ENCODE measurements at places on chromosomes 7 and 10.

DNA sequence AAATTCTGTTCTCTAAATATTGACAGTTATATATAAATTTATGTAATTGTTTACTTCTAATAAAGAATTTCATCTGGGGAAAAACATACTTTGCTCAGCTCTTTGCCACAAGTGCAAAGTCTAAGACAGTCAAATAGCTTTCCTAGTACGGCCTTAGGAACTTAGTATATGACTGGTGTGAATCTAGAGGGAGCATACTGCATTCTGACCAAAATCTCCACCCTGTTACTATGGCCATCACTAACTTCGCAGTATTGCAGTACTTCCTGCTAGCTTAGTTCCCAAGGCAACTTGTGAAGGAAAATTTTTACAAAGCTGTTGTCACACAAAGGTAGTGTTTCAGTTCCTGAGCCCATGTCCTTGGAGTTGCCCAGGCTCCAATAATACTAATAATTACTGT is 181.5 kb downstream of the CFTR start:
- no peak for DNase-seq

DNA sequence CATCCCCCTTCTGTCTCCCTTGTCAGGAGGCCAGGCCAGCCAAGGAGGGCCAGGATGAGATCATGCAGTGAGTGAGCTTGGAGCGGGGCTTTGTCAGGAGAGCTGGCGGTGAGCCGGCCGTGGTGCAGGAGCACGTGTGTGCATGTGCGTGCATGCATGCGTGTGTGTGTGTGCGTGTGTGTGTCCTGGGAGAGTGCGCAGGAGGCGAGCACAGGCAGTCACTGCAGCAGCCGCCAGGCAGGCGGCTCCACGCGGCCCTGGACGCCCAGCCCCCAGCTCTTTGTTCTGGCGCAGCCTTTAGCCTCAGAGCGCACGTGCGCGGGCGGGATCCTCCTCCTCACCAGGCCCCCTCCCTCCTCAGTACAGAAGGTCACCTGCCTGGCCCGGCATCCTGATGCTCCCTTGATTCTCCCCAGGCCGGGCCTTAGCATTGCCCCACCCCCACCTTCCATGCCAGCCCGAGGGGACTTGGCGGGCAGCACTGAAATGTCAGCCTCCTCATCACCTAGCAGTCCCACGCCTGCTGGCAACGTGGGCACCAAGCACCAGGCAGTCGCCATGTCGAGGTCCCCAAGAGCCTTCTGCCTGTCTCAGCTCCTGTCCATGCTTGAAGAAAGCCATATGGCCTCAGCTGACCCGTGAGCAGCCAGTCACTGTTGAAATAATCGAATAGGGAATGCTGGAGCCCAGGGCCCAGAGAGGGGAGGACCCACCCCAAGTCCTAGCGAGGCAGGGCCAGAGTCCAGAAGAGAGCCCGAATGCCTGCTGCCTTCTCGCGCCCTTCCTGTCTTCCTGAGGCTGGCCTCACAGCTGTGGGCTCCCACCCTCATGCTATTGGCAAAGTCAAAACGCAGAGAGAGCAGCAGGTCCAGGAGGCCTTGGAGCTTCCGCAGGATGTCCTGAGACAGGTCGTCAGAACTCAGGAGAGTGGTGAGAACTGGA is 125.9 kb upstream of the PPIF start:
- DNase-seq = no peak

DNA sequence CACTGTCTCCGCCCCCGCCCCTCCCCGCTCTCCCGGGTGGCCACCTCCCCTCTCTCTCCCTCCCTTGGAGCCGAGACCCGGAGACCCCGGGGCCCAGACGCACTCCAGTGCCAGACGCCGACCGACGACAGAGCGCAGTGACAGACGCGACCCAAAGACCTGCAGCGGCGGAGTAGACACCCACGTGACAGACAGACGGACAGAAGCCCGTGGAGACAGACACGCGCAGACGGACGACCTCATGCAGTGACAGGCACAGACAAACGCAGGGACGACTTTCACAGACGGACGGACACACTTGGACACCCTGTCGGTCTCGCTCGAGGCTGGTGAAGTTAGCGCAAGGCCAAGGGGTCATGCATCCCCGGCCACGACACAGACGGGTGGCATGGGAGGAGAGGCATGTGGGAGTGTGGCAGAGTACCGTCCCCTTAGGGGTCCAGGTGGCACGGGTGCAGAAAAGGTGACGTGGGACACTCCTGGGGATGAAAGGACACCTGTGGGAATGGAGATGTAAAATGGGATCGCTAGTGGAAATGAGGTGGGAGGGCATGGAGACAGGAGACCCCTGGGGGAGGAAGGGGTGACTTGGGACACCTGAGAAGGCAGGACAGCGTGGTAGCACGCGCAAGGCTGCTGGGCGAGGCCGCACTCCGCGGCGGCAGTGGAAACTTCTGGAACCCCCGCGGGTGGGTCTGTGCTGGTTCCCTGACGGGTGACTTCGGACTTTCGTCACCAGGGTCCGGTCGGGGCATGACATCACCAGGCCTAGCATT is 456 bp upstream of the ACHE start:
- DNase-seq = no peak

- no peak for DNase-seq
Observed at GRCh38 chr7:26372704-26373103, 81.0 kb downstream of the SNX10 start.

DNA sequence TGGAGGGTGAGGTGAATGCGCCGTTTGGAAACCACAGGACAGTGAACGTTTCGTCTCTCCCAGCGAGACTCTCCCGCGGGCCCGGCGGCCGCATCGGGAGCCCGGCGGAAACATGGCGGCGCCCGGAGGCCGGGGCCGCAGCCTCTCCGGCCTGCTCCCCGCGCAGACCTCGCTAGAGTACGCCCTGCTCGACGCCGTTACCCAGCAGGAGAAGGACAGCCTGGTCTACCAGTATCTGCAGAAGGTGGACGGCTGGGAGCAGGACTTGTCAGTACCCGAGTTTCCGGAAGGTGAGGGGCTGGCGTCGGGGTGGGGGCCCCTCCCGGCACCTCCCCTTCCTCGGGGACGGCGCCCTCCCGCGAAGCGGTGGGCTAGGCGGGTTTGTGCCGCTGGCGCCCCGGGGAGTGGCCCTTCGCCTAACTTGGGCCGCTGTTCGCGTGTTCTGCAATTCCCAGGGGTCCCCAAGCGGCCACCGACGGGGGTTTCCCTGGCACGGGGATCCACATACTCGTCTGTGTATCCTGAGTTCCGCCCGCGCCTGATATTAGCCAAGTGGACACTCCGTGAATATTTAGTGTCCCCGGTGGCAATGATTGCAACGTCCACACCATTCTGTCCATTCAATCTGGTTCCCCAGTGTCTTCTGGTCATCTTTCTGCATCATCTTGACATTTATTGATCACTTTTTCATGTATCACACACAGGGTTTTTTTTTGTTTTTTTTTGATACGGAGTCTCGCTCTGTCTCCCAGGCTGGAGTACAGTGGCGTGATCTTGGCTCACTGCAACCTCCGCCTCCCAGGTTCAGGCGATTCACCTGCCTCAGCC is 514 bp downstream of the NHLRC2 start:
- peak; percentile 49 for DNase-seq

GRCh38 chr10:934746-935406 is 3.4 kb upstream of the LARP4B start:
- DNase-seq = no peak

GRCh38 chr10:95406651-95407280 is 116.0 kb upstream of the PDLIM1 start:
- no peak for DNase-seq

GRCh38 chr7:150451833-150452461 is 1.5 kb downstream of the GIMAP8 start:
- DNase-seq = no peak

GRCh38 chr7:42877862-42878261 is 34.0 kb downstream of the C7orf25 start:
- no peak for DNase-seq

GRCh38 chr10:131154306-131155025 is 157.1 kb downstream of the TCERG1L start:
- no peak for DNase-seq

DNA sequence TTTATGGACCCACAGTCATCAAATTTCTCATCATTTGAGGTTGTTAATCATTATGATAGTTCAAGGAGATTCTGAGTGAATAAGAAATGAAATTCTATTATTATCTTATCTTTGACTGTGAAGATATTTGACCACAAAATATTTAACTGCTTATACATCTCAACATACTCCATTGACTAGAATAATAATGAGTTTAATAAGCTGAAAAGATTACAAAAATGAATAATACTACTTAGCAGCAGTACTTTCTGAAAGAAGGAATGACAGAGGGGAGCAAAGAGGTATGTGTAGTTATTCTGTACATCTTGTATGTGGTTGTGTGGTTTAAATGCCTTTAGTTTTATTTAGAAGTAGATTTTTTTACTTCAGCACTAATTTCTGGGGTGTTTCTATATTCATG is 214.2 kb downstream of the PRKG1 start:
- DNase-seq = no peak

DNA sequence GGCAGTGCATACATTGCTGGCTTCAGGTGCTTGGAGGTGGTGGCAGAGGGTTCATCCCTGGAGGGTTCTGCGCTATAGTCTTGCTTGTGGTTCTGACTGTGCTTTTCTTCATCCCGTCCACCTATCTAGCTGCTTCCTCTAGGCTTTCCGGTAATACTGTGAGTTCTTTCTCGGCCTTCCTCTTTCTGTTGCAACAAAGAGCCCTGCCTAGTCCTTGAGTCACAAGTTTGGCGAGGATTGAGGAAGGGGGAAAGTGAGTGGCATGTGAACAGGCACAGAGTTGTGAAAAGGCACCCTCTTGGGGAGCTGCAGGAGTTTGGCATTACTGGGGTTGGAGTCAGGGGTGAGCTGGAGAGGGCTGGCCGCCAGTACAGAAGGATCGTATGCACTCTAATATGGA is 123.0 kb downstream of the SH2D4B start:
- DNase-seq = no peak

- DNase-seq = no peak
Observed at GRCh38 chr10:33955676-33956075, 621.2 kb upstream of the NRP1 start.

GRCh38 chr7:78703391-78703790 is 750.1 kb downstream of the MAGI2 start:
- no peak for DNase-seq

GRCh38 chr10:95691281-95691680 is 2.4 kb downstream of the TCTN3 start:
- DNase-seq = no peak

GRCh38 chr10:130282492-130283218 is 146.5 kb downstream of the GLRX3 start:
- DNase-seq = no peak

DNA sequence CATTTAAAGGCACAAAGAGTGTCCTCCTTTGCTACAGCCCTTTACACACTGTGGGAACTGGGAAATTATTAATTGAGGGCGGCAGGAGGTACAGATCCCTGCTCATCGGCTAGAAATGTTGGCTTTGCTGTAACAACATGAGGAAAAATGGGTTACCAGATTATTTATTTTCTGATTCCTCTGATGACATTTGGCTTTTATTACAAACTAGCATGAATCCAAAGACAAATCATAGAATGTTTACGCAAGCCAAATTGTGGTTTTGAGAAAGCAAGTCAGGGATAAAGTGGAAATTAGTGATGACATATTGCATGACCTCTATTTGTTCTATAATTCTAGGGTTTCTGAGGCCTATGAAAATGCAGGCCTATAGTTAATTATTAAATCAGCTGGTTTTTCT is 126.1 kb upstream of the TMEM196 start:
- no peak for DNase-seq

DNA sequence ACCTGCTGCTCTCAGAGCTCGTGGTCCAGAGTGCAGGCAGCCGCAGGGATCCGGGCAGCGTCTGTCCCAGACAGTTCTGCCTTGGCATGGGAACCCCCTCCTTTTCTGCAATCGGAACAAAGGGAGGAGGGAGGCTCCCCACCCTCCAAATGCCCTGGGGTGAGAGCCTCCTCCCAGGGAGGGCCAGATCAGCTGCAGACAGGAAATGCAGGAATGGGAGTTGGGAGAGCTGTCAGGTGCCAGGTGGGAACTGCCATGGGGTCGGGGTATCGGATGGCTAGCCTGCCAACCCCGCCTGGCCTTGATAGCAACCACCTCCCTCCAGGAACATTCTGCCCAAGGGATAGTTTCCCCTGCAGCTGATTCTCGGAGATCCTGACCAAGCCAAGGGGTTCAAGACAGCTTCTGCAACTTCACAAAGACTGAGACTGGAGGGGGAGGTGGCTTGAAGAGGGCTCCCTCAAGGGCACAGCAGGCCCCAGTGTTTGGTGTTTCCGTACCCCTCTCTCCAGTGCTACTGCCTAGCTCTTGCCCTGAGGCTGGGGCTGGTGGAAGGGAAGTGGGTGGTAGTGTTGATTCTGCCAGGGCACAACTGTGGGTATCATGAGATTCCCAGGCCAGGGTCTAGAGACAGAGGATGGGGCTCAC is at the start of gene CALML5:
CALML5 (minus strand) TSS at position 78 of the 648 bp plus-strand sequence. CDS start 132 bp downstream, outside the sequence.
- DNase-seq = no peak

DNA sequence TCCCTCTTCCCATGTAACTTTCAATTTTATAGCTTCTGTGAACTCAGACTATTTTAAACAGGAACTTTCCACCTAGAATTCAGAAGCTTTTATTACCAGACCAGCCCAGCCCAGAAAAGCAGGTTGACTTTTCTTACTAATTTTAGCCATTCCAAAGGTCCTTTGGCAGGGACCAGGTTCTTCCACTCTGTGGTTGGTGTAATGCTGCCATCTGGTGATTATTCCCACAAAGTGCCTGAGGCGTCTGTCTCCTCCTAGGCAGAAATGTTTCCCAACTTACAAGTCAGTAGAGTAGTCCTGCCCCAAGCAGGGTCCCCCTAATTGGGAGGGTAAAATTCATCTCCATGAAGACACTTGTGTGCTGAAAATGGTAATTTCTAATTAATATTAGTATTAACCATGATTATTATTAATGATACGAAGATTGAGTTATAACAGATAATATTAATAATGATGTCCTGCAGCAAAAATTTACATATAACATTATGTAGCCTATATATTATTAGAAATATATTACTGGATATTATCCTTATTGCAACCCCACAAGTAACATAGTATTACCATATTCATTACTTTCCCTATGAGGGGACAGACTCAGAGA is 53.0 kb upstream of the PPP1R17 start:
- no peak for DNase-seq

DNA sequence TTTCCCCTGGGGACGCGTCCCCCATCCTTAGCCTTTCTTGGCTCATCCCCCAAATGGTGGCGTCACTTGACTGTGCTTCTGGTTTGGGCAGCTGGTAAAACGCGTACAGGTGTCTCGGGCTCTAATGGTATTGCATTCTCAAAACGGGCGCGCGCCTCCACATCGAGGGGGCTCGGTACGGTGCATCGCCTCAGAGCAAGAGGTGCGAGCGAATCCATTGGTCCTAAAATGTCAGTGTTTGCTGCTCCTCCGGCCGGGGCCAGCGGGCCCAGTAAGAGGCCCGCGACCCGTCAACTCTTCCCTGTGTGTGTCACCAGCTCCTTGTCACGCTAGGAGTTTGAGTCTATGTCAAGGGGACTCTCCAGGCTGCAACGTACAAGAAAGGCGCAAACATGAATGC is 90.6 kb upstream of the SH2B2 start:
- DNase-seq = no peak

DNA sequence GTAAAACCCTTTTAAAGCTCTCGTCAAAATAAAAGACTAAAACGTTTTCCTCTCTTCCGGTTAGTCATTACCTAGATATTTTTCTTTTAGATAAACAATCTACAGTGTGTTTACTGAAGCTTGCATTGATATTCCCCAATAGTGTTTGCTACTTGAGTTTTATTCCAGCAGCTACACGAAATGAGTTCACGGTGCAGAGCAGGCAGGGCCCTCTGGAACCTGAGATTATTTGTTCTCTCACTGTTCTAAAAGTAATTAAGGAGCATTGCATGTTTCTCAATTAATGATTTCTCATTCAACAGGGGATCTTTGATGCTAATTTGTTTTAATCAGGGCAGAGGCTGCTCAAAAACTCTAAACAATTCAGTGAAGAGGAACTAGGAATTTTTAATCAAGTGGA is 319.7 kb downstream of the GFRA1 start:
- DNase-seq = no peak

- DNase-seq = no peak
Observed at GRCh38 chr10:5776136-5776880, 36.9 kb downstream of the GDI2 start.

Data from stimulated activated effector memory CD8-positive, alpha-beta T cell treated with anti-CD3 and anti-CD28 coated beads, Interleukin-12 subunit alpha, Interleukin-12 subunit beta, amount 100 ng/mL, for 72 hours (primary cell).